DMS53 (cell line): ENCODE measurements at places on chromosomes 7 and 10.

- DNase-seq: no peak
These were observed 104.3 kb downstream of the TYW1 start for GRCh38 chr7:67100956-67101361.

DNA sequence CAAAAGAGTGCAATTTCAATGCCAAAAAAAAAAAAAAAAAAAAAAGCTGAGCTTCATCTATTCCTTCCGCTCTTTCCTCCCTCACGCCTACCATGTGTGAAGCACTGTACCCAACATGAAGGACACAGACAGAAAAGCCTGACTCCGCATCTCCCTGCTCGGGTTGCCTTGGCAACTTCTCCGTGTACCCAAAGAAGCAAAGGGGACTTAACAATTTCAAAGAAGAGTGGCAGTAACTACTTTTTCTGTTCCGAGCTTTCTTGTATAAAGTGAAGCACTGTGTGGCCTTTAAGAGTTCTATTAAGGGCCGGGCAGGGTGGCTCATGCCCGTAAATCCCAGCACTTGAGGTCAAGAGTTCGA, 177.7 kb downstream of the PRKCQ start:
- DNase-seq: peak; percentile 35

DNA sequence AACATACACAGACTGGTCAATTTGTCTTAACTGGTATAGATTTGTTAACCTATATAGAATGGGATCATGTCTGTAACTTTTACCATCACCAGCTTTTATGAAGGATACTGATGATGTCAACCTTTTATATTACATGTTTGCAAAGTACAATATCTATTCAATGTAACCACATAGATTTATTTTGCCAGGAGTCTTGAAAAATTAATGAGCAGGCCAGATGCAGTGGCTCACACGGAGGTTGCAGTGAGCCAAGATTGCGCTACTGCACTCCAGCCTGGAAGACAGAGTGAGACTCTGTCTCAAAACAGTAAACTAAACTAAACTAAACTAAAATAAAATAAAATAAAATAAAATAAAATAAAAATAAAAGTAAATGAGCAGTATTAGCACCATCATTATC, 30.0 kb upstream of the PARD3 start:
- DNase-seq: no peak

DNA sequence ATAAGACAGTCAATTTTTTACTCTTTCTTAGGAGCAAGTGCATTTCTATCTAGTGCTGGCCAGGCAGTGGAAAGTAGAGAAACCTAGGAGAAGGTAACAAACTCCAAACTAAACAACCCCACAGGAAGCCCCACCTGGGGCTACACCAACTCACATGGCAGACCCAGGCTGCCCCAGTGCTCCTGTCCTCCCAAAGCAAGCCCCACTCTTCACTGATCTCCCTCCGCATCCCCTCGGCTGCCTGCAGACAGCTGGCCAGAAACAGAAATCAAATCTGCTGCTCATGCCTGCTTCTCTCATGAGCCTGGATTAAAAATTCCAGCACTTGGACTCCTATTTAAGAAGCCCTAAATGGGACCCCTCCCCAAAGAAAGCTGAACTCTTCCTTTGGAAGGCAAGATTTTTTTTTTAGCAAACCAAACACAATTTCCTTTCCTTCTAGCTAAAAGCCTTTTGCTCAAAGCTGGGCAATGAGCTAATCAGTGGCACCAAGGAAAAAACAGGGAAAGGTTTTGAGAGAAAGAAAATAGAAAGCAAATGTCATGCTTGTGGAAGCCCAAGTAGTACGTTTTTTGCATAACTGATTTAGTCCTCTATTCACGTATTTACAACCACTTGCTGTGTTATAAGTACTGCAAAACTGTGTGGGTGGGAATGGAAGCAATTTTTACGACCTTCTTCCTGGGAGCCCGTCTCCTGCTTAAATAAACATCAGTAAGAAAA, 10.8 kb downstream of the PDE1C start:
- DNase-seq: peak; percentile 32

DNA sequence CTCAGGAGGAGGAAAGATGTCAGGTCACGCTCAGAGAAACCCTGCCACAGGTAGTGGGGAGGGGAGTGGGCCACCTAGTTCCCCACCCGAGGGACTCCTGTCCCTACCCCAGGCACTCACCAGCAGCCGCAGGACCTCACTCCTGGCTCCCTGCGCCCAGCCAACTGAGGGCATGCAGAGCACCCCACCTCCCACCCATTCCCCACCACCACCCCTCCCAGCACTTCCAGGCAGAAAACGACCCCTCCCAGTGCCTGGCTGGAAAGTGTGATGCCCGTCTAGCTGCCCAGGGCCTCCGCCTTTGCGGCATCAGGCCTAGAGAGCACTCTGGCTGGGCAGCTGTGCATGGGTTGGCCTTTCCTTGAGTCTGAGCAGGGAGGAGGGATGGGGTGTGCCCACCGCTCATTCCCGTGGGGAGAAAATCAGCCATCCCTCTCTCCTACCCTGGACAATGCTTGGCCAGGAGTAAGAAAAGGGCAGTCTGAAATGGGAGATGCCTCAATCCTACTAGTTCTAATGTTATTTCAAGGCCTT, 1.3 kb downstream of the C10orf105 start:
- DNase-seq: no peak

- peak; percentile 67 for DNase-seq
These were observed 589 bp downstream of the LDB1 start for GRCh38 chr10:102119417-102120141.

GRCh38 chr7:110868458-110868857, 222.5 kb upstream of the LRRN3 start:
- no peak for DNase-seq

DNA sequence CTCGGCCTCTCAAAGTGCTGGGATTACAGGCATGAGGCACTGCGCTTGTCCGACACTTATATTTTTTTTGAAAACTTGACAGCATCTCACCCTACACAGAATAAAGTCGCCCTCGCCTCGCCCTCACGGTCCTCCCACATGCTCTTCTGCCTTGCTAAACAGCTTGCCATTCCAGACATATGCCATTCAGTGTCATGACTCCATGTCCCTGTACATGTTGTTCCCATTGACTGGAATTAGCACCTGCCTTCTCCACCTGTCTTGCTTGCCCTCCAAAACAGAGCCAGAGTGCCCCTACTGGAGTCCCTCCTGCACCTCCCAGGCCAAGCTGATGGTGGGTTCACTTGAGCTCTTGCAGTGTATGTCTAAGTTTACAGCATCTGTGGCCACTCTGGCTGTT, 6.2 kb downstream of the NIPSNAP2 start:
- no peak for DNase-seq

DNA sequence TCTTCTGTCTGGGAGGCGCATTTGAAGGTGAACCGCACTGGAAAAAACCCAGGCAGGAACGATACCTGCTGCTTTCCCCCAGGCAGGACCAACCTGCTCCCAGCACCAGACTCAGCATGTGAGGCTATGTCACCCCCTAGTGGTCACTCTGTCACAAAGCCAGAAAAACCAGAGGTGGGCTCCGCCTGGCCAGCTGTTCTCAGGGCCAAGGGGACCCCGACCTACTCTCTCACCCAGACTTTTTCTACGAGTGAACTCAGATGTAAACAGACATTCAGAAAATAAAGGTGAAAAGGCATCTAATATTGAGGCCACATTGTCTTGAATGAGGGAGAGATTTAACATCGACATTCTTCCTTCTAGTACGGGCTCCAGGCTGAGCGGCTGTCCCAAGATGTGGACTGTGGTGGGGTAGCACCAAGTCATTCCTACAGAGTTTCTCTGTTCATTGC, 117.3 kb downstream of the PRKAG2 start:
- DNase-seq: peak; percentile 90

- no peak for DNase-seq
These were observed 56.4 kb upstream of the CCDC71L start for GRCh38 chr7:106717254-106717954.

- DNase-seq: no peak
These were observed 210.8 kb downstream of the DNAJB6 start for GRCh38 chr7:157547611-157548010.

GRCh38 chr10:84406561-84406960, 78.2 kb downstream of the CCSER2 start:
- DNase-seq: no peak
